ENCODE measurements at places on chromosomes 11 and 22.

DNA sequence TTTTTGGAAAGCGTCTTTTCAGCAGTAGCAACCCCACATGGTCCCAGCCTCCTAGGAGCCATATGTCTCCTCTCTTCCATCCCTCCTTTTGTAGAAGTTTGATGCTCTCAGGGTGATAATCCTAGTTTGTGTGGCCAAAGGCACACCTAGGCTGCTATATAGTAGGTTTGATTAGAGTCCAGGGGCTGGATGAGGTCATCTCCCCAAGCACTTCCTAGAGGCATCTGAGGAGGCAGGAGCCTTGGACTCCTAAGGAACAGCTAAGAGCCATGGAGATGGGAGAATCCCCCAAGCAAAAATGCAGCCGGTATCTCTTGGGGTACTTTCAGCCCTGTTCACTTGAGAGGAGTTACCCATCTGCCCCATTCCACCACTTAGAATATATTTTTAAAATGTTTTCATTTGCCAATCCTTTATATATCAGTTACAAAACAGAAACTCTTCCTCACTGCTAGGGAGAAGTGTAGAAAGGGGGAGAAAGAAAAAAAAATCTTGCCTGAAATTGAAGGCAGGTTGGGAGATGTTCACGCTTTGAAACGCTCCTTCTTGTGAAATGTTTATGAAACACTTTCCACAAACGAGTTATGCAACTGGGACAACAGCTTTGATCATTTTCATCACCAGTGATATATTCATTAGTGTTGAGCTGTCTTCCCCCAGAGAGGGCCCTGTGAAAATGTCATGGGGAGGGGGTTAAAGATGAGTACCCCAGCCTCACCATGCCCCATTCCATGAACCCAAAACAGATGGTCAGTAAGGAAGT lies 31.9 kb upstream of the TLCD5 start:
- DNase-seq, result peak; percentile 58

DNA sequence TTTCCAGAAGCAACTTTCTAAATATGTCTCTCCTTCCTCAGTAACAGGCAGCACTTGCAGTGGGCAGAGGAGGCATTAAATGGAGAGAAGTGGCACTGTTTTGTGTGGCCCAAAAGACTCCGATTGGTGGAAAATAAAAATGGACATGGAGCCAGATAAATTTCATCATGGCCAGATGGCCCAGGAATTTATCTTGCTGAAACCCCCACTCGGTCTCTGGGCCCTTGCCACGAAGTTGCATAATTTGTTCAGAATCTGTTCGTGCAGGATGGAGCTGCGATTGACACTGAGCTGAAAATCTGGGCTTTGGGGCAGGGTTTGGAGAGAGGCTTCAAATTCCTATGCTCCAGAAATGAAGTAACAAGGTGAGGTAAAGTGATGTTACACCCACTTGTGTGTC lies 65.5 kb downstream of the C11orf91 start:
- DNase-seq, result no peak

DNA sequence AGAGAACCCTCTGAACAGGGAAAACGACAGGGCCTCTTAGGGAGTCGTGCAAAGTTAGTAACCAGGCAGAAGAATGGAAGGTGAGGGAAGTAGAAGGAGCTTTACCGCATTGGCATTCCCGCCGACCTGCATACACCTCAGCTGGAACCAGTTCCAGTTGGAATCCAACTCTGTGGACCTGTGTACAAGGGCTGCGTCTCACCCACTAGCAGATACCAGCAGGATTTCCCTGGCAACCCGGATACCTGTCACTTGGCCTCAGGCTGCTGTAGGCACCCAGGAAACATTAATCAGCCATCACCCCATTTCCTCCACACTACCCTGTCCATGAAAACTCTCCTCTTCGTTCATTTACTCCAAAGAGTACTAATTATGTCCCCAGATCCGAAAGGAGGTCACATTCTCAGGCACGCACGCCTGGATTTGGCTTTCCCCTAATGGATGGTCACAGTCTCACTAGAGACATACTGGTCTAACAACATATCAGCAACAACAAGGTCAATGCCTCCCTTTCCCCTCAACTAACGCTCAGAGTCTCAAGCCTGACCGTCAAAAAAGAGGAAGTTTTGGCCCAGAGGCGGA lies 842 bp downstream of the ARFGAP2 start:
- peak; percentile 70 for DNase-seq

GRCh38 chr11:129279326-129280026 lies 87.4 kb upstream of the ARHGAP32 start:
- DNase-seq, result peak; percentile 43

GRCh38 chr22:28139516-28139915 lies 220.5 kb upstream of the PITPNB start:
- no peak for DNase-seq

DNA sequence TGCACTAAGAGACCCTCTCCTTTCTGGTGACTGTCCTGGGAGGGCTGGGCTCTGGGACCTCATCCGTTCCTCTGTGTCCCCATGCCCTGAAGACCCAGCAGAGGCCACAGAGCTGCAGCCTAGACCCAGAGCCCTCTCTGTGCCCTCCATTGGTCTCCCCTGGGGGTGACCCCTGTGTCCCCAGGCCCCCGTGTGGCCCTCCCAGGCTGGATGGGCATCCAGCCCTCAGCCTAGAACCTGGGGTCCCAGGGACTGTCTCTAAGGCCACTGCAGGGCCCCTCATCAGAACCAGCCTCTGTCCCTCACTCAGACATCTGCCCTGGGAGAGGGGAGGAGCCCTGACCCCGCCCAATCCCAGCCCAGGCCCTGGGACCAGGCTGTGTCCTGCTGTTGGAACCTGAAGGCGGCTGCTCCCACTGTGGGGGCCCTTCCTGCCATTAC lies 5.7 kb downstream of the IGLL1 start:
- DNase-seq, result no peak

DNA sequence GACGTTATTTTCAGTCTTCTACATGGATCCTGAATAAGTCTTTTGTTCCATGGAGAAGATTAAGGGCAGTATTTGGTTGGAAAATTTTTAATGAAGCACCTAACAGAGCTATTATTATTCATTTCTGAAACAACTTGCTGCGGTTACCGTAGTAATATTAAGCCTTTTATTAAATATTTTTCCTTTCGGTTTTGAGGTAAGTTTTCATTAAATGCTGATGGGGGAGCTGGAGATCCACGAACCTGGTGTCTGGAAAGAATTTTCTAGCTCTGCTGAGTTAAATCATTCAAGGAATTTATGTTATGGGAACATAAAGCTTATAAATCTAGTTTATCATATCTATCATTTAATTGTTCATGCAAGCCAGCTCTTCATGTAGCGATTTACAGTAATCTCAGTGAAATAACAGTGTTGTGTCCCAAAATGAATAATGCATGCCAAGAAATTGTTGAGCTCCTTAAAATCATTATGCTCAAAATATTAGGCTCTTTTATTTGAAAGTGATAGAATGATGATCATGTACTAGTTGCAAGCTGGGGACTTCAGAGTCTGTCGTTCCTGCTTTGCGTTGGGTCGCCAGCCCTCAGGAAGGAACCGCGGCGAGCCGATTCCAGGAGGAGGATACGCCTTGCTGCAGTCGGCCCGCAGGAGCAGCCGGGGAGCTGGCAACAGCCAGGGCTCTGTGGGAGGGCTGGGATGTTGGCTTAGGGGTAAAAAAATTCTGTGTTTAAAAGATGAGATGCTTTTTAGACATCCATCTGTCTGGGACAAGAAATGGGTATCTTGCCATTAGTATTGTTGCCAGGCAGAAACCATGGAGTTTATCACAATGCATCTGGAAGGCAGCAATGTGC lies 83.1 kb downstream of the TBC1D22A start:
- DNase-seq, result no peak

GRCh38 chr11:17736579-17736893 lies 2.0 kb downstream of the KCNC1 start:
- DNase-seq, result no peak

All from MV-4-11 (cell line).